ENCODE measurements at places on chromosomes 3 and 15. TPM values are rescaled to one million over a fixed set of nuclear protein-coding genes. Genes with fewer than 3 reads are reported as not detected.

GRCh38 chr15:41494922-41495735 is 1.5 kb downstream of the ITPKA start:
- no peak for DNase-seq

DNA sequence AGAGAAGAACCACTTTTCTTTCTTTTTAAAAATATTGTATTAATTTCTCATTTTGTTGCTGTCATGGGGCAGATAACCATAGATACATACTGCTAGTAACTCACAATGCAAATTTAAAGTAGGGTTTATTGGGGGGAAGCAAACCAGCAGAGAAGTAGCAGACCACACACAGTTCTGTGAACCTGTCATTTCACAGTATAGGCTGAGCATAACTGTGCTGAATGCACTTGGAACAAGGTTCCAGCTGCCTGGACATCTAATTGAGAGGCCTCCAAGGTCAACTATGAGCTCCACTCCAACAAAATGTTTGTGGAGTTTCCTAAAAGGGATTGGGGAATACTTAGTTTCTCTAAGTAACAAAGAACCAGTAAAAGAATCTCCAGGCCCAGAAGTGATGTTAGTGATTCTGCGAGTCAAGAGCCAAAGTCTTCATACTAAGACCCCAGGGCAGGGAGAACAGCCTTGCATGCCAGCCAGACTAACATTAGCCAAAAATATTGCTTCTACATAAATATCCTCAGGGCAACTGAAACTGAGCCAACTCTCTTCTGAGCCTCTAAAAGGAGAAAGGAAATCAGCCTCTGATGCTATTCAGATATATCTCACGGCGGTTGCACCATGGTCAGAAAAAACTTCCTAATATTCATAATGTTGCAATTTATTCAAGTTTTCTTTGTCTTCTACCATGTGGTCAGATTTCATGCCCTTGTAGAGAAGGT is 856.4 kb upstream of the ALCAM start:
- DNase-seq = peak; percentile 91

Gene RGMA
- total RNA-seq = not detected

DNA sequence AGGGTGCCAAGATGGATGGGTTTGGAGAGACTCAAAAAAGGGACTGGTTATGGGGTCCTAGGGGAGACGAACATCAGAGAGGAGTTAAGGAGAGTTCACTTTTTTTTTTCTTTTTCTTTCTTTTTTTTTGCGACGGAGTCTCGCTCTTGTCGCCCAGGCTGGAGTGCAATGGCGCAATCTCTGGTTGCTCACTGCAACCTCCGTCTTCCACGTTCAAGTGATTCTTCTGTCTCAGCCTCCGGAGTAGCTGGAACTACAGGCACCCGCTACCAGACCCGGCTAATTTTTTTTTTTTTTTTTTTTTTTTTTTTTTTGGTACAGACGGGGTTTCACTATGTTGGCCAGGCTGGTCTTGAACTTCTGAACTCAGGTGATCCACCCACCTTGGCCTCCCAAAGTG is 1.2 kb downstream of the SPINT1 start:
- DNase-seq = no peak

DNA sequence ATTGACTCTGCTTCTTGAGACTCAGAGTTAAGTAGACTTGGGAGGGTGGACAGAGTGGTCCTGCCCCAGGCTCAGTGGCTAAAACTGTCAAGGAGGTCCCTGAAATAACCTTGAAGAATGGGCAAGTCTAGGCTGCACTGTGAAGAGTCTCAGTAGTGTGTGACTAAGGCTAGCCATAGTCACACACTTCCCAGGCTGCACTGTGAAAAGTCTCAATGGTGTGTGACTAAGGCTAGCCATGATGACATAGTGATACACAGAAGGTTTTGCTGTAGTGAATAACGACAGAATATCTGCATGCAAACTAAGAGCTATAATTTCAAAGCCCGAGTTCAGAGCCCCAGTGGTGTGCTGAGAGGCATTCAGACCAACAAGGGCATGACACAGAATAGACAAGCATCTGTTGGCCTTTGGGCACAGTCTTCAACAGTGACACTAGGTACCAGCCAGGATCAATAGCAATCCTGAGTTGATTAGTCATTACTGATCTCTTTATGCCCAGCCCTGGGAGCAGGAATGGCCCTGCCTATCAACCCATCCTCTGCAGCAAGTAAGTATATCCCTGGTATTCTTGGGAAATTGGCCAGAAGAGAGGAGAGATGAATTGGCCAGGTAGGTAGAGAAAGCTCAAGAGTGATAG is 72.4 kb upstream of the BBX start:
- peak; percentile 72 for DNase-seq

GRCh38 chr15:35062738-35063099 is 22.4 kb downstream of the NANOGP8 start:
- DNase-seq = peak; percentile 15

DNA sequence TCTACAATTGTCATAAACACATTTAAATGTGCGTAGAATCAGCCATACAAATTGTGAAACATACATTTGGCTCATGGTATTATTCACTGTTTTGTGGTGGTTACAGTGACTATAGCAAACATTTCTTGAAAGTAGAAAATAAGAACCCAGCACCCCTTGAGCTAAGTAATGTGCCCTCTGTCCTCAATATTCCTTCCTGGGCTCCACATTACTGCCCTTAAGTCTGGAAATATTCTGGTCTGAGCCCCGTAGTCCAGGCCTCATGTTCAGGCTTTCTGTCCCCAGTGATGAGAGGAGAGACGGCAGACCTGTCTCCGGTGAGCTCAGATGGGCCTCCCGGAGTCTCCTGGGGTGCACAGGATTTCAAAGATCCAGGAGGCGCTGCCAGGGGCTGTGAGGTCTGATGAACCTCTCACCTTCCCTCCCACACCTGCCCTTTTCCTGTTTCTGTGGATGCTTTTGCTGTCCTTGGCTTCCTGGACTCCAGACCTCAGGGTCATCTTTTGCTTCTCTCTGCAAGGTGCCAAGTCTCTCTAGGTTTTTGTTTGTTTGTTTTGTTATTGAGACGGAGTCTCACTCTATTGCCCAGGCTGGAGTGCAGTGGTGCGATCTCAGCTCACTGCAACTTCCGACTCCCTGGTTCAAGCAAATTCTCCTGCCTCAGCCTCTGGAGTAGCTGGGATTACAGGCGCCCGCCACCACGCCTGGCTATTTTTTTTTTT is 8.8 kb upstream of the MUC20 start:
- DNase-seq = no peak

Gene TM4SF18
- total RNA-seq = 25.4 TPM

Measured in M059J (cell line).